ENCODE measurements at places on chromosomes 7 and 10.

- DNase-seq: no peak
These were observed 189.6 kb upstream of the INHBA start for GRCh38 chr7:41892356-41893100.

GRCh38 chr10:15632456-15633091 is 87.1 kb downstream of the ITGA8 start:
- DNase-seq: no peak

GRCh38 chr10:102982296-102982695 is 64.2 kb downstream of the CNNM2 start:
- DNase-seq: no peak

DNA sequence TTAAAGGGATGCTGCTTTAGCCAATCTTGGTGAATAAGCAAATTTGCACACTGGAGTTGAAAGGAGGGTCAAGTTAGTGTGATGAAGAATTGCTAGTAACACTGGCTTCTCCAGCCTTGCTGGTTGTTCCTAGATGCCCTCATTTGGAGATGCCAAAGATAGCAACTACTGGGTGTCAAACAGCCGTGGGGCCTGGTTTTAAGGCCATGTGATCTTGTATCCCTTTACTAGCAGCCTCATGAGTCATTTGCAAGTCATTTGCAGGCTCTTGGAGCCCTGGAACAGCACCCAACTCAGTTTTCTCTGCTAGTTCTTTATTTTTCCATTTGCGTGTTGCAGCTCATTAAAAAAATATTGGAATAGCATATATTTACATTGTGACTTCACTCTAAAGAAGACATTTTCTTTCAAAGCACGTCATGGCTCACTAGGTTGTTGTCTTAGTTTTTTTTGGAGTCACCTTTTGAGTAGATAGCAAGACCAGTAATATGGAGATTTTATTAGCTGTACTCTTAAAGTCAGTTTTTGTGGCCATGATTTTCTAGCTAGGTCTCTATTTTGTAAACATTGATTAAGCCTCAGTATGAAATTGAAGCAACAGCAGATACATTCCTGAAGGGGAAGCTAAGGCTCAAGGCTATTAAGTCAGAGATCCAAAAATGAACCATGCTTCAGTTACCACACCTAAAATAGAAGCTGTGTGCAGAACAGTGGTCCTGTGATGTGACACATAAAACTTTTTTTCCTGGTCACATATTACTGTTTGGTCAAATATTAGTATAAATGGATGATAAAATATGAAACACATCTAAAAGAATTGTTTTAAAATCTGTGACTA is 1.3 kb downstream of the LSMEM1 start:
- no peak for DNase-seq

DNA sequence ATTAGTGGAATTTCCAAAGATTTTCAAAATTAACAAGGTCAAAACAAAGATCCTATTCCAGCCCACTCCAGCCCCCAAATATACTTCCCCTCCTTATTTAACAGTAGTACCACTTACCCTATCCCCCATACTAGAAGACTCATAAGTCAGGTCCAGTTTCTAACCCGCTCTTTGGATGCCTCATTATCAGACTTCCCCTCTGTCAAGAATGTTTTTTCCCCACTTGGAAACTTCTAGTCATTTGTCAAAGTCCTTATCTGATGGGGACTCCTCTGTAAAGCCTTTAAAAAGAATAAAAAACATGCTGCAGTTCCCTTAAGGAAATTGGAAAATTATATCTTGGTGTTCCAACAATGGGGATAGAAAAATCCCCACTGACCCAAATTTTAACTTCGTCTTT is 70.1 kb downstream of the IMMP2L start:
- DNase-seq: no peak

DNA sequence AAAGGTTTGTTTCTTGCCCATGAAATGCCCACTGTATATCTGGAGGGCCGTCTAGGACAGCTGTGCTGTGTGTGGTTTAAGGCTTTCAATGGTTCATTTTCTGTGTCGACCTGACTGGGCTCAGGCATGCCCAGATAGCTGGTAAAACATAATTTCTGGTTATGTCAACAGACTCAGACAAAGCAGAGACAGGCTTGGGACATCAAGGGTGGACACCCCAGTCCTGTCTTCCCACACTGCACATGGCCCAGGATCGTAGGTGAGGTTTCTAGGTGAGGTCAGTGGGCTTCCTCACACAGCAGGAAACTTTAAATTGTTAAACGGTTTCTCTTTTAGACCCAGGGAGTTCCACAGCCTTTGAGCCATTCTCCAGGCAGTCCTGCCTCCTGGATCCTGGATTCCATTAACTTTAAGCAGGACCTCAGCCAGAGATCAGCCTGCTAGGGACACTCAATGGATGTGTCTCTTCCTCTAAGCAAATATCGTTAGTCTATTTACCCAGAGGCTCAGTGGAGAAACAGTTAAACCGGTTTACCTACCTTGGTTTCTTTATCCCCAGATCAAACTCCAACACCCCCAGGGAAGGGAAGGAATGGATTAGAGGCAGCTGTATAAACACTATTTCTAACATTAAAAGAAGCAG is 66.4 kb downstream of the ST8SIA6 start:
- no peak for DNase-seq

GRCh38 chr10:31669357-31669756 is 259.3 kb downstream of the ARHGAP12 start:
- no peak for DNase-seq

DNA sequence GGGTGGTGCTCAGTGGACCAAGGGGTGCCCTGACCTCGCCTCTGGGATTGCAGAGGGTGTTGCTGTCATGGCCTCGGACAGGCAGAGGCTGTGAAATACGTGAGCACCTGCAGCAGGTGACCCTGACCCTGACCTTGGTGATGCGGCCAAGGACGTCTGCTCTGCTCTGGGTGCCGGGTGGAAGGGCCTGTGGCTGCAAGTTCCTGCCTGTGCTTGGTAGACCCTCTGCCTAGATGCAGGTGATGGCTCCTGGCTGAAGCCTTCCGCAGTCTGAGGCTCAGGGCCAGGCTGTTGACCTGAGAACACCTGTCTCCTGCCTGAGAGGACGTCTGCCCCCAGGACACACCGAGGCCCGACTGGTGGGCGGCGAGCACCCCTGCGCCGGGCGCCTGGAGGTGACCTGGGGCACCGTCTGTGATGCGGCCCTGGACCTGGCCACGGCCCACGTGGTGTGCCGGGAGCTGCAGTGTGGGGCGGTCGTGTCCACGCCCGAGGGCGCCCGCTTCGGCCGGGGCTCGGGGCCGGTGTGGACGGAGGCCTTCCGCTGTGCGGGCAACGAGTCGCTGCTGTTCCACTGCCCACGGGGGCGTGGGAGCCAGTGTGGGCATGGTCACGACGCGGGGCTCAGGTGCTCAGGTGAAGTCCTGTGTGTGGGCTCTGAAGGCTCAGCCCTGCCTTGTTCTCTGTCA is 4.4 kb downstream of the SCART1 start:
- no peak for DNase-seq

DNA sequence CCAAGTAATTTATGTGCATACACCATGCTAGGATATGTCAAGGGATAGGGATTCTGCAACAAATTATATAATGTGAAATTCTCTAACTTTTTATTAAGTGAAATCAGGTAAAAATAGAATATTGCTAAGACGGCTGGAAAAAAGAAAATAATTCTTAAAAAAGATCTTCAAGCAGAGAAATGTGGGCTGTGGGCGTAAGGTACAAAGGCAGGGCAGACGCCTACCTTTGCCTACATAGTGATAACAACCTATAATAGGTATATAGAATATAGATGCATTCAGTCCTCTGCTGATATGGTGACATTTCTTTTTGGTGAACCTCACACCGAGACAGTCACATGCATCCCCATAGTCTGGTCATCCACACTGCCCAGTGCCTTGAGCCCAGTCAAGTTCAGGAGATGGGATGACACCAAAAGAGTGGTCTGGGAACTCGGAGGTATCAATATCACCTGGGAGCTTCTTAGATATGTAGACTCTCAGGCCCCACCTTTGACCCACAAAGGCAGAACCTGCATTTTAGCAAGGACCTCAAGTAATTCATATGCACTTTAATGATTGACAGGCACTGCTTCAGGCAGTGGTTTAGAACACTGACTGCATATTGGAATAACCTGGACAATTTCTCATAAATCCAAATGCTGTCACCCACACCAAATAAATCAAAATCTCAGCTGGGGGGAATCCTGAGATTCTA is 57.5 kb upstream of the ARL4A start:
- no peak for DNase-seq

- DNase-seq: no peak
These were observed 28.4 kb downstream of the ZNF33A start for GRCh38 chr10:38038932-38039245.

DNA sequence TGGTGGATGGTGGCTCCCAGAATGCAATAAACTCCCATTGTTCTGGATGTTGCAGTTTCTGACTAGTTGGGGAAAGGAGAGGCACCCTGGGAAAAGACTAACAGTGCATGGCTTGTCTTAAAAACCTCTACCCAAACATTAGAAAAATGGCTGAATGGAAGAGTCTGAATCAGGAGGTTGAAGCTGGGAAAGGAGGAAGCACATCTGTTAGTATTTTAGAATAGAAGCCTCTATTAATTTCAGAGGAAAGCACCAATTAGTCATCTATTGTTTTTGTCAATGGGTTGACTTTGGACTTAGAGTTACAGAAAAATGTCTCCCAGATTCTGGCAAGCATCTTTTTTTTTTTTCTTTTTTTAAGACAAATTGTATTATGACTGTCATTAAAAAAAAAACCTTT is 56.1 kb upstream of the ELMO1 start:
- no peak for DNase-seq

DNA sequence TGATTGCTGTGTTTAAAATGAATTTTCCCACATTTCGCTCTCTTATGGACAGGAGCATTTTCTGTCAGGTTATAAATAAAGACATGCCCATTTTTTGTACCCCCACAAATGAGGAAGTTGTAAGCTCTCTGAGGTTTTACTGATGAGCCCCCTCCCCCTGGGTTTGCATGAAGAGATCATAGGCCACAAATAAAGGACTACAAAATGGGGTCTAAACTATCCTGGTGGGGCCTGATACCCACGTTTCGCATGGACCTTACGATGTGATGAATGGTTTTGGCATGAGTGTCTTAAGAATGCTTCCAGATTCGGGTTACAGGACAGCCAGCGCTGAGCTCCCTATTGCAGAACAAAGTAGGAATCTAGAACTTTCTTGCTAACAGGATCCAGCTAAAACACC is 5.8 kb downstream of the IKZF1 start:
- no peak for DNase-seq

GRCh38 chr7:26583094-26583648 is 281.2 kb downstream of the SKAP2 start:
- no peak for DNase-seq

- DNase-seq: no peak
These were observed 516.0 kb downstream of the REEP3 start for GRCh38 chr10:64037071-64037661.

DNA sequence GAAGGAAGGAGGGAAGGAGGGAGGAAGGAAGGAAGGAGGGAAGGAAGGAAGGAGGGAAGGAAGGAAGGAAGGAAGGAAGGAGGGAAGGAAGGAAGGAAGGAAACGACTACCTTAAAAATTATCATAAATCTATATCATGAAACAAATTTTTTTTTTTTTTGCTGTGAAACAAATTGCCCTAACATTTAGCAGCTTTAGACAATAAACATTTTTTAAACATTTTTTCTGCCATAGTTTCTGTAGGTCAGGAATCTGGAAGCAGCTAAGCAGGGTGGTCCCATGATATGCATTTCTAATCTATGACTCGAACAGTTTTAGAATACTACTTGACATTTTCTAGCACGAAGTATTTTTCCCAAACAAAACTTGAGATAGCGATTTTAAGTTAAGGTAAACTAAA is 42.9 kb upstream of the TSPAN13 start:
- DNase-seq: no peak

All from GM18507 (cell line).